ENCODE measurements at places on chromosomes 12 and 14. TPM values are rescaled to one million over a fixed set of nuclear protein-coding genes. Genes with fewer than 3 reads are reported as not detected.

B4GALNT1 gene
- total RNA-seq, result under 0.01 TPM

ARID2 gene
- total RNA-seq, result 72.6 TPM

WSB2 gene
- total RNA-seq, result 21.1 TPM

TAS2R31 gene
- 3.9 TPM for total RNA-seq
